ENCODE measurements at places on chromosomes 7 and 10.

- no peak for DNase-seq
These were observed 30.3 kb upstream of the HERPUD2 start for GRCh38 chr7:35725280-35725680.

DNA sequence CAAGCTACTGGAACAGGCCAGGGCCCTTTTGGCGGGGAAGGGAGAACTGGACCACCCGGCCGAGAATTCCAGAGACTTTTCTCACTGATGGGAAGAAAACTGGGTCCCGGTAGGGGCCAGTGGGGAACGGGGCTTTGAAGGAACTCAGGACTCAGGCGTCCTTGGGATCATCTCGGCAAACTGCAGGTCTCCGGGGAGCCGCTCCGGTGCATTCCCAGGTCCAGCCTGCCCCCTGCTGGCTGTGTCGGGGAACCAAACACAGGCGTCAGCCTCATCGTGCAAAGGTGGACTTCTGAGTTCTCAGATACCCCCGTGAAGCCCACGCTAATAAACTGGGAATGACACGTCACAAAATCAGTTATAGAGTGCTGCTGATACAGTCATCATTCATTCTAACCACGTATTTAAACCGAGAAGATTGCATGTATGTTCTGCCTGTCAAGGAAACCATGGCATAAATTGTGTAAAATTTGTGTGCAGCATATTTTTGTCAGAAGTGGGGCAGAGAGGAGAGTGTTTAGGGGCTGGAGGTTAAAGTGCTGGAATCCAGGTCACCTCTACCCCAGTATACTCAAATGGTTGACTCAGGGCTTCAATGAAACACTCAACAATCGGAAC lies 76.1 kb upstream of the CPXM2 start:
- no peak for DNase-seq

DNA sequence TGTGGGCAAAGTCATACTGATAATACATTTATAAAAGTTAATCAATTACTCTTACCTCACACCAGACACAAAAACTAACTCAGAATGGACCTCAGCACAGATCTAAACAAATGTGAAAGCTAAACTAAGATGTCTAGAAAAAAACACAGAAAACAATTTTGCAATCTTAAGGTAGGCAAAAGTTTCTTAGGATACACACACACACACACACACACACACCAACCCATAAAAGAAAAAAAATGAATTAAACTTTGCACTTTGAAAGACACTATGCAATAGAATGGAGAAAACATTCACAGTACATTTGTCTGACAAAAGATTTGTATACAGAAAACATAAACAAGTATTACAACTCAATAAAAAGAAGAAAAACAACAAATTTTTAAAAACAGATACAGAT lies 70.8 kb upstream of the ZNRF2 start:
- no peak for DNase-seq

- DNase-seq: no peak
These were observed 107.3 kb upstream of the PDCD4 start for GRCh38 chr10:110764378-110764777.

- no peak for DNase-seq
These were observed 88.8 kb downstream of the FOXL3 start for GRCh38 chr7:378551-379455.

GRCh38 chr10:46523119-46523961 lies 33.1 kb downstream of the GPRIN2 start:
- no peak for DNase-seq
